ENCODE measurements at places on chromosomes 5 and 9.
A peak's percentile ranks its signal among the peaks of the same experiment; 100 is the strongest.

- DNase-seq: no peak
Measured at GRCh38 chr9:111970827-111971226, 74.2 kb downstream of the UGCG start.

DNA sequence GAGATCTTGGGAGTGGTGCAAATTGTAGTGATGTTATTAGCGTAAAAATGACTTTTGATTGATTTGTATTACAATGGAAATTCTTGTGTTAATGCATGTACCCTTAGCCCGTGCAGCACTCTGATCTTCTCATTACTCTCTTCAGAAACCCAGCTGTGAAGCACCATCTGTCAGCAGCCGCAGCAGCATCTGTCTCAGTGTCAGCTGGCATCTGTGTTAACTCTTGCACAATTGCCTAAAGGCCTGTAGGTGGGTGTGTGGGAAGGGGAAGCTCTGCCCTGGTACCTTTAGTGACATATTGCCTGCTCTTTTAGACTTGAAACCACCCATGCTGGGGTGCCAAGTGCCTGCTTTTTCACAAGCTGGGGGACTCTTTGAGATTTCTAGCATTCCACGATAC is 101.3 kb downstream of the FBXL7 start:
- no peak for DNase-seq

- DNase-seq: no peak
Measured at GRCh38 chr9:116193636-116194035, 40.0 kb downstream of the PAPPA start.

DNA sequence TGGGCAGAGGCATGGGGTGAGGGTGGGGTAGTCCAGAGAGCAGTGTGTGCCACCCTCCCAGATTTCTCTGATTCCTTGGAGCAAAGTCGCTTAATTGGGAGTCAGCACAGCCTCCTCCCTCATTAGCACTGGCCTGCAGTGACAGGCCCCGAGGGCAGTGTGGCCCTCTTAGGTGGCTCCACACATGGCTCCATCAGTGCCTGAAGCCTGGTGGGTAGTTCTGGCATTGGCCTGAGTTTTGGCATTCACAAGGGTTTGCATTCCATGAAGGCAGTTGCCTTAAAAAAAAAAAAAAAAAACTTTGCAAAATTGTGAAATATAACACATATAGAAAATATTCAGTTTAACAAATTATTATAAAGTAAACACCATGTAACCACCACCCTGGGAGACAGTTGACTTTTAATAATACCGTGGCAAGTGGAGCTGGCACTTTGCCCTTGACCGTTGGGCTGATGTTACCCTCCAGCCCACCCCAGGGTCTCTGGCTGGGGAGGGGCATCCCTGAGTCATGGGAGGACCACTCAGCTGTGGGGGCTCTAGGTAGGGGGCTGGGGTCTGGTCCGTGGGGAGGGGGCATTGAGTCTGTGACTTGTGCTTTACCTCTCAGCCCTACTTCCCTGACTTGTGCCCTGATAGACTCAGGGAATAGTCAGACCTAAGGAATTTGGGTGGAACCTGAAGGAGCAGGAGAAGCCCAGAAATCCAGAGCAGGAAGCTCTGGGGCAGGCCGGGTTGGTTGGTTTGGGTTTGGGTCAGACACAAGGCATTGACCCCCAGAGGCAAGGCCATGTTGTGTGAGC is 51.3 kb upstream of the PITX1 start:
- no peak for DNase-seq

DNA sequence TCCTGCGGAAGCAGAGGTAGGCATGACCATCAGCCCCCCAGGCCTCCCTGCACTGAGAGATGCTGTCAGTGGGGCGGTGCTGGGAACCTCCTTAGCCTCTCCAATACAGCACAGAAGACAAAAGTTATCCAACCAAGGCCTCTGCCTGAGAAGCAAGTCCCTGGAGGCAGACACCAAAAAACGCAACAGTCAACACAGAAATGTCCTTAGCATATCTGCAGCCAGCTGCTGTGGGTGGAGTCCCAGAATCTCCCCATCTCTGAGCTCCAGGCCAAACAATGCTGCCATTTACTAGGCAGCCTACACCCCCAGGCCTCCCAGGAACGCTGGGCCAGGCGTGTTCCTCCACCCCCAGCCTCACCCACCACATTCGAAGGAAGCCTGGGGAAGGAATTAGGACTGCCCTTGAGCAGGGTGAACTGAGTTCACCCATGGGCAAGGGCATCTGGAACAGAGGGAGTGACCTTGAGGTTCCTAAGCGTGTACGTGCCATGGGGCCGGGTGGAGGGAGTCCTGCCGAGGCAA is 43.7 kb downstream of the STK10 start:
- peak; percentile 40 for DNase-seq

DNA sequence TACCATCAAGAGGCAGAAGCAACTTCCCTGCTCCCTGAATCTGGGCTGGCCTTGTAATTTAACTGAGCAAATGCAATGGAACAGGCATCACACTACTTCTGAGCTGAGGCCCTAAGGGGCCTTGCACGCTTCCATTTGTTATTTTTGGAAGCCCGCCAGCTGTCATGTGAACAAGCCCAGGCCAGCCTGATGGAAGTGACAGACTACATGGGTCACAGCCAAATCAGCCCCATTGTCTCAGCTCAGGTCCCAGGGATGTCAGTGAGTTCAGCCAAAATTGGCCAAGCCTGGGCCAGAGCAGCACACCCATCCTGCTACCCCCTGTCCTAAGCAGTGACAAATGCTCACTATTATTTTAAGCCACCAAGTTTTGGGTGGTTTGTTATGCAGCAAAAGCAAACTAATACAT is 72.8 kb downstream of the PRRT1B start:
- no peak for DNase-seq

Measured in hippocampal formation (tissue), 2 donors.